ENCODE measurements at places on chromosomes 5 and 9.

DNA sequence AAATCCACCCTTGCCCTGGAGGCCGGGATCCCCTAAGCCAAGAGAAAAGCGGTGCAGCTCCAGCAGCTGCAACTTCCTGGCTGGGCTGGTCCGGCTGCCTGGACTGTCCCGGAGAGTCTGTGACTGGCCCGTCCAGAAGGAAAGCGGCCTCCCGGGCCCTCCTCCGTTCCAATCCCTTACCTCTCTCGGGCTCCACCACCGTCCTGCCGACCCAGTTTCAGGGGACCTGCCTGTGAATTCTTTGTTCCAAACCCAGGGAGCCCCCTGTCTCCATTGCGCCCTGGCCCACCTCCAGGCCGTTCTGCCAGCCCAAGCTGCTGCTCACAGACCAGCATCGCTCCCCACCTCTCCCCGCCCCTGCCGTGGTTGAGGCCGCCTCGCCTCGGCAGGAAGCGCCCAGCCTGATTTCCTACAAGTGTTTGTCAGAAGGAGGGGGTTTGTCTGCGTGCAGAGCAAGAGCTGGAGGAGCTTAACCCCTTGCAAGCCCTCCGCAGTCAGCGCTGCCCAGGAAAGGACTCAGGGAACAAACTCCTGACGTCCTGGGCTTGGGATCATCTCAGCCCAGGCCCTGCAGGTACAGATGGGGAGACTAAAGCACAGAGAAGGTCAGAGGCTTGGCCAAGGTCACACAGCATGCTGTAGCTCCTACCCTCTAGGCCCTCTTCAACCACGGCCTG is at the start of gene AKNA:
Gene AKNA, minus strand, starts transcription at position 303 of the 677 bp plus-strand sequence. CDS start 6,649 bp downstream, outside the sequence.
- peak; percentile 77 for DNase-seq

- DNase-seq: no peak
Observed at GRCh38 chr9:93112864-93113389, 16.9 kb downstream of the CARD19 start.

- no peak for DNase-seq
Observed at GRCh38 chr5:133371371-133372155, 240.8 kb downstream of the FSTL4 start.

- no peak for DNase-seq
Observed at GRCh38 chr5:123964884-123965283, 452.9 kb downstream of the CSNK1G3 start.

- no peak for DNase-seq
Observed at GRCh38 chr9:129633207-129633606, 7.2 kb downstream of the NTMT1 start.

DNA sequence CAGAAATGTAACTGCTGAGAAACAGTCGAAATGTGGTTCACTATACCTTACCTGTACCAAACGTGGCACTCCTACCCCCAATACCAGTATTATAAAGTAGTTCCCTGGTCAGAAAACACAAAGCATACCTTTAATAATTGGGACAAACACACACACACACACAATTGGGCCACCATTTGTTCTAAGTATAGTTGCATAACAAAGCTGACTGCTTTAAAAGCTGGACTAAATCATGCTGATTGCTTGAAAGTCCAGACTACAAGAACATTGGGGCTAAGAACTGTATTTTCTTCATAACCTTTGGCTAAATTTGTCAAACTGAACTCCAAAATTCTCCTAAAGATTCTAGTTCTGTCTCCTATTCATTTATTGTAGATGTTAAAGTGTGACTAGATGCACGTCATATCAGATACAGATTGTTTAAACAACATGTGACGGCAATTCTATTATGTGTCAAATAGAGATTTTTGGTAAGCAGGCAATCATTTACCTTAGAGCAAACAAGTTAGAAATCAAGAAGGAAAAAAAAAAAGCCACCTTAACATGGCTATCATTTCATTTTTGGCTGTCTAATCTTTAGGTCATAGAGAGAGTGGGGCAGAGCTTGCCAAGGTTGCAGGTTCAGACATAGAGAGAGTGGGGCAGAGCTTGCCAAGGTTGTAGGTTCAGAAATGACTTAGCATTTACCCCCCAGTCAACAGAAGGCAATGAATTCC is 265.1 kb downstream of the ARL15 start:
- no peak for DNase-seq

DNA sequence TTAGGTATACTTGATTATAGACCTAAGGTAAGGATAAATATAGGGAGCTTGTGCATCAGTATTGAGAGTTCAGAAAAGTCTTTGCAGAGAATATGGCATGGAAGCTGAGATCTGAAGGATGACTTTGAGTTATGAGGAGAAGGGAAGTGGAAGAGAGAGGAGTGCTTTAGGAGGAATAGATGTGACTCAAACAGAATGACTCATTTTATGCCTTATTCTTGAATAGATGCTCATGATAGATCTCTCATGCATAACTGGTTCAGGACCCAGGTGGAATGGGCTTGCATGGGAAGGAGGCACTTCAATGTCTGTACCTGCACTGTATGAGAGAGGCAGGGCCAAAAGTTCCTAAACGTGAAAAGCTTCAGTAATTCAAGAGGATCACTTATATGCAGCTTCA is 103.3 kb downstream of the CWC27 start:
- no peak for DNase-seq

- no peak for DNase-seq
Observed at GRCh38 chr5:138273834-138274188, 610 bp downstream of the GFRA3 start.

- DNase-seq: no peak
Observed at GRCh38 chr5:133457439-133458355, 154.6 kb downstream of the FSTL4 start.

- DNase-seq: no peak
Observed at GRCh38 chr9:71678999-71679398, 89.3 kb downstream of the CEMIP2 start.

GRCh38 chr5:1667648-1668140 is 131.9 kb downstream of the MRPL36 start:
- no peak for DNase-seq

GRCh38 chr5:117731446-117731845 is 1156.8 kb upstream of the SEMA6A start:
- no peak for DNase-seq

- no peak for DNase-seq
Observed at GRCh38 chr5:180591311-180591887, at the start of gene SCGB3A1. SCGB3A1 (minus strand) TSS chr5:180591499; CDS start chr5:180591462, 37 bp downstream.

DNA sequence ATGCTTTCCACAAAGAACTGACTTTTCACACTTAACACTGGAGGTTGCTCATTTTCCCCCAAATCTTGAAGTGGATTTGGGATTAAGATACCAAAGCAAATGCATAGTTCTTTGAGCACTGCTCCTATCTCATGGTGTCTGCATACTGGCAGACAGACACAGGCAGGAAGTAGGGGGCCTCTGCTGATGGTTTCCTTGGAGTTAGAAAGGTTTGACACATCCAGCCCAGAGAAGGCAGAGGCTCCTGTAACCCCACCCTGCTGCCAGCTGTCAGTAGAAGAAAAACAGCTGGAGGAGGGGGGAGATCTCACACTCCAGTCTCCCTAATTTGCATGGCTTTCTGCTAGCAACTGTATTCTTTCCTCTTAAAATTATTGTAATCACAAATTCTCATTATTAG is 44.1 kb downstream of the APTX start:
- no peak for DNase-seq

GRCh38 chr9:84697509-84698114 is 28.1 kb downstream of the NTRK2 start:
- peak; percentile 74 for DNase-seq

DNA sequence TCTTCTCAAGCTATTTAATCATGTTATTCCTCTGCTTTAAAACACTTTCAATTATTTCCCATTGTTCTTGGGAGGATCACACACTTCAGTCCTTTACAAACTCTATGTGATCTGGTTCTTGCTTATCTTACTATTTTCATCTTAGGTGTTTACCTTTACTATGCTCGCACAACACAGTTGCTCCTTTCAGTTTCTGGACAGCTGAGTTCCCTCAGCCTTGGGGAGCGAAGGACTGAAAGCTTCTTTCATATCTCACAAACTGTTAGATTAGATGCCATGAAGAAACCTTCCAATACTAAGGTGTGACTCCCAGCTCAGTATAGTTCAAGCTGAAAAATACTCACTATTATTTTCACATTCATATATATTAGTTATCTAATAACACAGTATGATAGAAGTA is 117.9 kb downstream of the CDC42SE2 start:
- no peak for DNase-seq

DNA sequence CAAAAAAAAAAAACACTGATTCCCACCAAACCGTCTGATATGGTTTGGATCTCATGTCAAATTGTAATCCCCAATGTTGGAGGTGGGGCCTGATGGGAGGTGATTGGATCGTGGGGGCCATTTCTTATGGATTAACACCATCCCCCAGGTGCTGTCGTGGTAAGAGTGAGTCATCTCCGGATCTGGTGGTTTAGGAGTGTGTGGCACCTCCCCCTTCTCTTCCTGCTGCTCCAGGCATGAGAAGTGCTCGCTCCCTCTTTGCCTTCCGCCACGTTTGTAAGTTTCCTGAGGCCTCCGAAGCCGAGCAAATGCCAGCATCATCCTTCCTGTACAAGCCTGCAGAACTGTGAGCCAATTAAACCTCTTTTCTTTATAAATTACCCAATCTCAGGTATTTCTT is 45.2 kb downstream of the HSD17B3 start:
- no peak for DNase-seq

DNA sequence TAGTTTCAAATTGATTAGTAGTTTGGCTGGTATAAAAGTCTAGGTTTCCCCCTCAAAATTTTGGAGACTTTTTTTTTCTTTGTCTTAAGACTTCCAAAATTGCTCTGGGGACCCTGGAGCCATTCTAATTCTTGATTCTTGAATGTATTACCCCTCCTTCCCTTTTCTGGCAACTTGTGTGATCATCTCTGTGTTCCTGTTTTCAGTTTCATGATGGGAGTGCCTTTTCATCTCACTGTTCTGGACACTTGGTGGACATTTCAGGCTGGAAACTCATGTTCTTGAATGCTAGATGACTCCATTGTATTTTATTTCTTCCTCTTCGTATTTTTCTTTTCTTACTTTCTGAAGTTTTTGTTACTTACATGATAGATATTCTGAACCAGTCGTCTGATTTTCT is 57.3 kb upstream of the LRRC70 start:
- no peak for DNase-seq

DNA sequence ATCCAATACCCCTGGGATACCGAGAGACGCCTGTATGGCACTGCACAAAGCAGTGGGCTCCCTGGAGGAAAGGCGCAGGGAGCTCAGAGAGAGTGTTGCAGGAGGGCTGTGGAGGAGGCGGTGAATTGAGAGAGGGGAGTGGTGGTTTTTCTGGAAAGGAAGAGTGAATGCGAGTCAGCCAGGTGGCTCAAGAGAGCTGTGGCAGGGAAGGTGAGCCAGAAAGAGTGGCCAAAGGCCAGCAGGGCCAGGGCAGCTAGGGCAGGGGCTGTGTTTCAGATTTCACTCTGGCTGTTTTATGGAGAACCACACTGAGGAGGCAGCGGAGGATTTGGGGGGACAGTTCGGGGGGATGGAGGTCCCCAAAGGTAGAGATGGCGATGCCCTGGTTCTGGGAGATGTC is 13.0 kb upstream of the DAB2IP start:
- DNase-seq: no peak

GRCh38 chr5:150293091-150293941 is 3.7 kb upstream of the CAMK2A start:
- DNase-seq: no peak

- DNase-seq: no peak
Observed at GRCh38 chr5:5683174-5683573, 260.7 kb downstream of the ICE1 start.

- DNase-seq: no peak
Observed at GRCh38 chr5:150661821-150662596, 958 bp downstream of the MYOZ3 start.

DNA sequence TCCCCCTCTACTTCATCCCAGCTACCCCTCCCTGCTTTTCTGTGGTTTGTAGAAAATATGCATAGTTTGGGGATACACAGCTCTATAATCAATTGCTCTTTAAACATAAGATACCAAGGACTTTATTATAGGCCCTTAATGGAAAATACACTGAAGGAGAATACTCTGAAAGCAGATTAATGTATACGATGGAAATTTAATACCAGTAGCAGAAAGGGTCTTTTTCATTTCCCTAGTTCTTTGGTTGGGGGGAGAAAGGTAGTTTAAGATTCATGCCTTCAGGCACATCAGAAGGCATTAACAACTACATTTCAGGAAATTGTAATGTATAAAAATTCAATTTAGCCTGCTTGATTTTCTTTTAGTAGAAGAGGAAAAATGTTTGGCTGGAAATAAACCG is 452.9 kb upstream of the ZNF608 start:
- no peak for DNase-seq

DNA sequence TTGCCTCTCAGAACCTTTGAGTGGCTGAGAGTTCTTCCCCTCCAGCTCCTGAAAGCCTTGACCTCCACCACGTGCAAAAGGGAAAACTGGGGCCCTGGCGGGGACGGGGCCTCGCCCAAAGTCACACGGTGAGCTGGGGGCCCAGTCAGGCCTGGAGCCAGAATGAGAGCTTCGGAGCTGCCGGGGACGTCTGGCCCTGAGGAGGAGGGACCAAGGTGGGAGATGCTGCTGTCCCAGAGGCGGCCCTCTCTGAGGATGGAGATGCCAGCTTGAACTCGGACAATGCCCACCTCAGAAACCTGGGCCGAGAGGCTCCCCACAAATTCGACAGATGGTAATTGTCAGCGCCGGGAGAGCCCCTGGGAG is 643 bp downstream of the AK8 start:
- no peak for DNase-seq

DNA sequence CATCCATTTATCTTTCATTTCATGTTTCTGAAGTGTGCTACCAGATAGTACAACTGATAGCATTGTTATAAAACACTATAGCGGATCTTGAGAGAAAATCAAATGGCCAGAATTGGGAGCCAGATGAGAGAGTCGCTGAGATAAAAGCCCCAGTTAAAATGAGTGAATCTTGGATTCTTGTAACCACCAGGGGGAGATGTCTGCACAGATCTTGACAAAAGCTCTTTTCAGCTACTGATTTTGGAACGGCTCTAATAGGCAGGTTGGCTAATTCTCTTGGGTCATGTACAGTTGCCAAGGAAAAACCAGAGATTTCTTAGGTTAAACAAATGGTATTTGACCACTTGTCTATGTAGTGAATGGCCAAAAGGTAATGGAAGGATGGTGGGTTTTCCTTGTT is 21.7 kb downstream of the F2RL2 start:
- no peak for DNase-seq

DNA sequence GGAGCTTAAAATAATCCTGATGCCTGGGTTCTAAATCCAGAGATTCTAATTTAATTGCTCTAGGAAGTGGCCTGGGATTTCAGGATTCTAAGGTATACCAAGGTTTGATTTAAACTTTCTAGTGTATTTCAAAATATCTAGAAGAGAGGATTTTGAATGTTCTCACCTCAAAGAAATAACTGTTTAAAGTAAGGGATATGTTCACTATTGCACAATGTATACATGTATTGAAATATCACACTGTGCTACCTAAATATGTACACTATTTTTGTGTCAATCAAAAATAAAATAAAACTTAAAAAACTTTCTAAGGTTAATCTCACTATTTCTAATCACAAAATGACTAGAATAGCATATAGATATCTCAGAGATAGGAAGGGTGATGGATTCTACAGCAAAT is 34.0 kb downstream of the TNFSF8 start:
- no peak for DNase-seq

DNA sequence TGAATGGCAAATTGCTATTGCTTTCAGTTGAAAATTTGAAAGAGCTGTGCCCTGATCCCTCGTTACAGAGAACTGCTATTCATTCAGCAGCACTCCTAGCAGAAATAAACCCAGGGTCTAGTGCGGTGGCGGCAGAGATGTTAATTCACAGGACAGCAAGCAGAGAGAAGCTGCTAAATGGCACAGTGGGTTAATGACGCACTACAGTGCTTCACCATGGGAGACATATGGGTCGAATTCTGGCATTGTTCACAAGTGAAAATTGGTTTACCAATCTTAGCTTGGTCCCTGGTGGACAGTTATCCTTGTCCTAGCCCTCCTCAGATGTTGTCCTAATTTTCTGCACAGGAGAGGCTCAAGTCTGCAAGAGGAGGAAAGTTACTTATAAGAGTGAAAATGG is 807.4 kb downstream of the TLE1 start:
- no peak for DNase-seq
